Naive B cell (primary cell): ENCODE measurements at places on chromosomes 7 and 10. TPM values are rescaled to one million over a fixed set of nuclear protein-coding genes. Genes with fewer than 3 reads are reported as not detected.

DNA sequence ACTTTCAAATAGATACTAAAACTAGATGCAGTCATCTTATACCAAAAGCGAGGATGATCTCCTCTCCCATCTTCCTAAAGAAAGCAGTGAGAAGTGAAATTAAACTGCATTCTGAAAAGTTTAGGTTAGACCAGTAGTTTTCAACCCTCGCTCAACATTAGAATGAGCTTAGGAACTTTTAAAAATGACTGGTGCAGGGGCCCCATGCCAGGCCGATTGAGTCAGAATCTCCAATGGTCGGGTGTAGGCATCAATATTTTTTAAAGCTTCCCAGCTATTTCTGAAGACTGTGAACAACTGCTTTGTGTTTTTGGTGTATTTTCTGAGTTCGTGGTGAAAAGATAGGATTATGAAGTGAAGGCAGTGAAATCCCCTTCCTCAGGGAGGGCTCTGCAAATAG is 146.0 kb downstream of the VTI1A start:
- no peak for DNase-seq

GRCh38 chr10:3886191-3886590 is 101.2 kb upstream of the KLF6 start:
- DNase-seq: no peak

DNA sequence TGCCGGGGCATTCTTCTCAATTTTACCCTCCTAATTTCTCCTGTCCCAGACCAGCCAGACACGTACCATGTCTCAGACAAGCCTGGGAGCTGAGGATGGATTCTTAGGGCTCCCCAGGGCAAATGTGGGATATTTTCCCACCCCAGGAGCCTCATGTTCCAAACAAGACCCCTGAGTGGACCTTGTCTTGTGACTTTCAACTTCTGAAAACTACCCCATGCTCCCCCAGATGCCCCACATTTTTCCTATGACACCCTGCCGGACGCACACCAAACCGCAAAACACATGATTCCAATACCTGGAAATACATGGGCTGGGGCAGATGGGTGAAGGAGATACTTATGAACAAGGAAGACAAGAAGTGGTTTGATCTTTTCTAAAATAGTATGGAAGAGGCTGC is 874 bp downstream of the GIMAP5 start:
- no peak for DNase-seq

- DNase-seq: no peak
Observed at GRCh38 chr7:116812860-116813259, 49.5 kb upstream of the CAPZA2 start.

DNA sequence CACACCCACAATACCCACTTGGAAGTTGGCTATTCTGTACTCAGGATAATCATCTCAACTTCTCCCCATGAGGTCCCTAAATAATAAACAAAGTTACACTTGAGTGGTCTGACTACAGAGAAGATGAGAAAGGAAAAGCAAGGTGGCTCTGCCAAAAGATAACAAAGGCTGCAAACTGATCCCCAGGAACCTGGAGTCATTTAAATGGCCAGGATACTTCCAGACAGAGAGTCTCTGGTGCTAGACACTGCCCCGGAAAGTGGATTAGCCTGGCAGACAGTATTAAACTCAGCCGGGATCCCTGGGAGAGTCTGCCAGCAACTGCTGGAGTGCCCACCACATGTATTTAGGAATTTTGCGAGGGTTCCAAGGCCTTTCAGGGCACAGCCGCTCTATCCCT is 93.7 kb downstream of the DGKI start:
- DNase-seq: no peak

DNA sequence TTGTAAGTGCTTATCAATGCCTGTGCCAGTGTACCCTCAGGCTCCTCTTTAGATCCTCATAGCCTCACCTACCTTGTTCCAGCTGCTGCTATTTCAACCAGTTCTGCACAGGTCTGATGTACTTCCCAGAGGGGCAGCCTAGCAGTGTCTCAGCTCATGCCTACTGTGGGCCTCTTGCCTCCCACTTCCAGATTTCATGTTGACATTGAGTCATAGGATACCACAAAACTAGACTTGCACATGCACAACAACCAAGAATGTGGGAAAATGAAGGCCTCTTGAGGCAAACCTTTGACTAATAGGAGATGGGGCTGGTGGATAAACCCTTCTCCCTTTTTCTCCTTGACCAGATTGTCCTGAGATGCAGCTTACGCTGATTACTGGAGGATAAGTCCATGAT is 31.0 kb downstream of the PON3 start:
- no peak for DNase-seq

DNA sequence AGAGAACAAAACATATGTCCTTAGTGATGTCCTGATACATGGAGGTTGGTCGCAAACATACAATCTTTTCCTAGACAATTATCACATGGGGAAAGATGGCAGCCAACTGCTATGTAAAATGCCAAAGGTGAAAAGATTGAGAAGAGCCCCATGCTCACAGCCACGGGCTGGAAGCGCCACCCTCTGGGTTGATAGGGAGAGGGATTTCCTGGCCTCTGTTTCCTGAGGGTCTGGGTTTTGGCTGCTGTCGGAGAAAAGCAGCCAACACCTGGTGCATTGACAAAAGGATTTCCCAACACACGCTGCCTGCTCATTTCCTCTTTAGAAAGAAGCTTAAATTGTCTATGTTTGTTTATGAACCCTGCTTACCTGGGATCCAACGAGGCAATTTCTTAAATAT is 43.8 kb downstream of the ITIH5 start:
- no peak for DNase-seq

DNA sequence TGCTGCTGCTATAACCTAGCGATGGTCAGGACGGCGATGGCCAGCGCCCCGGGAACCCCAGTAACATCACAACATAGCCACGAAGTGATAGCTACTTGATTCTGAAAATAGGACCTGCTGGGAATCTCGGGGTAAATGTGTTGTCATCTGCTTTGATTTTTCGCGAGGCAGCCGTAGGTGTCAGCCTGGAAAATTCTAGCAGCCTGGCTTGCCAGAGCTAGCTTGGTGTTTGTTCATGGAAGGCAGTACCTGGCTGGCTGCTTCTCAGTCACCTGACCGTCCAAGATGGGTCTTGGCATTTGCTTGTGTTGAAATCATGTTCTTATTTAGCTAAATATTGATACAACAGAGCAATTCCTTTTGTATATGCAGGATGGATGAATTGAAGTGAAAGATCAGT is 82.4 kb upstream of the BTBD16 start:
- no peak for DNase-seq

DNA sequence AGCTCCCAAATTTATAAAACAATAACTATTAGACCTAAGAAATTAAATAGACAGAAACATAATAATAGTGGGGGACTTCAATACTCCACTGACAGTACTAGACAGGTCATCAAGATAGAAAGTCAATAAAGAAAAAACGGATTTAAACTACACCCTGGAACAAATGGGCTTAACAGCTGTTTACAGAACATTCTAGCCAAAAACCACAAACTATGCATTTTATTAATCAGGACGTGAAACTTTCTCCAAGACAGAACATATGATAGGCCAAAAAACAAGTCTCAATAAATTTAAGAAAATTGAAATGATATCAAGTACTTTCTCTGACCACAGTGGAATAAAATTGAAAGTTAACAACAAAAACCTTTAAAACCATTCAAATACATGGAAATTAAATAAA is 46.4 kb downstream of the ZNF680 start:
- DNase-seq: no peak

GRCh38 chr7:96707901-96708774 is 1.5 kb downstream of the SEM1 start:
- DNase-seq: no peak

DNA sequence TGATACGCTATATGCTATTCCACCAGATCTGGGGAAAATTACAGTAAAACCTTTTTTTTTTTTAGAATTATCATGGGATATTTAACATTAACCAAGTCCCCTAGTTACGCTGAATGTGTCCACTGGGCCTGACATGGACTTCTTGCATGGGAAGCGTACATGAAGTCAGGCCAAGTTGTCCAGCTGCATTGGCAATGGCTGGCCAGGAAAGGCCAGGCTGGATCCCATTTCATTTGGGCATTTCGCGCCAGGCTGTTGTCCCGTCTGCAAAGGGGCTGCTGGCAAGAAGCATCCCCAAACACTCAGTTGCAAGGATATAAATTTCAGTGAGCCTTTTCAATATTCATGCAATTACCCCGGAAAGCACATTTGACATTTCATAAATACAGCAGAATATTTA is 933.3 kb downstream of the GRID1 start:
- no peak for DNase-seq

GRCh38 chr7:84191261-84191660 is 3.3 kb downstream of the SEMA3A start:
- no peak for DNase-seq

GRCh38 chr7:44072364-44073231 is 7.2 kb upstream of the PGAM2 start:
- no peak for DNase-seq

- no peak for DNase-seq
Observed at GRCh38 chr10:77571490-77571889, 66.1 kb downstream of the KCNMA1 start.

Gene CLCN1
- polyA plus RNA-seq: not detected

Gene TSPAN33
- 141 TPM for polyA plus RNA-seq

Gene GIMAP8
- polyA plus RNA-seq: 0.22 TPM

Gene AKR1C4
- polyA plus RNA-seq: not detected

Gene TPK1
- polyA plus RNA-seq: 30.9 TPM

Gene SORCS1
- polyA plus RNA-seq: not detected

Gene LRMDA
- polyA plus RNA-seq: not detected

Gene OR9A2
- polyA plus RNA-seq: not detected

Gene MBL2
- not detected for polyA plus RNA-seq

Gene RPEL1
- polyA plus RNA-seq: not detected

Gene COX19
- polyA plus RNA-seq: 28.4 TPM
